ENCODE measurements at places on chromosomes 3 and 15.

DNA sequence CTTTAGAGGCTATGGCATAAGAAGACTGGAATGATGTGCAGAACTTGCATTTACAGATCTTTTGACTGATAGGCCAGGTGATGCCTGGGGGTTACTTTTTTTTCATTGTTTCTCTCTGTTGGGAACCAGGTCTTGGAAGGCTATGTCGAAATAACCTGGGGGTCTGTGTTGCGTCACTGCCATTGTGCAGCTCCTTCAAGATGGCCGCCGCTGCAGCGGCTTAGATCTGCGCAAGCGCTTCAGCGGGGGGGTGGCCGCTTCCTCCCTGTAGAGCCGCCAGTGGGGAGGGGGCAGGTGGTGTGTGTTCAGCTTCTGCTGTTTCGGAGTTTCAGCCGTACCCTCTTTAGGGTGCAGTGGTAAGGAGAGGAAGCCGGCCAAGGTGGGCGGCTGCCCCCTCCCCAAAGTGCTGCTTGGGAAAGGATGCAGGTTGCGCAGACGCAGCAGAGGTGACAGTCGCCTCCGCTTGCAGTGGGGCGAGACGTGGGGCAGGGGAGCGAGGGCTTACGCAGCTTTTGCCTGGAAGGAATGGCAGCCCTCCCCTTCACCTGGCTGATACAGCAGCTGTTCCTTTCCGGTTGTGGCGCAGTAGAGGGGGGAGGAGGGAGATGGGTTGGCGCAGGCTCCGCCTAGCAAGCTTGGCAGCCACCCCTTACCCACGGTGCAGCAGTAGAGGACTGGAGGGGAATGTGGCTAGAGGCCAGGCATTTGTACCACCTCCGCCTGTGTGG lies 1.5 kb downstream of the SNRPN start:
- peak; percentile 81 for DNase-seq

DNA sequence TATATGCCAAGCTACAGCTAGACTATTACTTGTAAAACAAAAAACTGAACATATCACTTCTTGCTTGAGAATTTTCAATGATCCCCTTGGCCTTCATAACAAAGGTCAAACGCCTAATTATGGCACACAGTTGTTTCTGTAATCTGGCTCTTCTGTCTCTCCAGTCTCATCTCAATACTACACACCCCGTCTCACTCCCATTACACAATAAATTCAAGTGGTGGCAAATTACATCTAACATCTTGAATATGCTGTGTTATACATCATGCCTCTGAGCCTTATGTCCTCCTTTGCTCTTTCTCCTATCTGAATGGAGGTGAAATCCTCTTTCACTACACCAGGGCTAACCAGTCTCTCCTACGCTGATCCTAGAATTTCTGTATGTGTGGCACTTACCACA lies 140.4 kb downstream of the TBL1XR1 start:
- no peak for DNase-seq

DNA sequence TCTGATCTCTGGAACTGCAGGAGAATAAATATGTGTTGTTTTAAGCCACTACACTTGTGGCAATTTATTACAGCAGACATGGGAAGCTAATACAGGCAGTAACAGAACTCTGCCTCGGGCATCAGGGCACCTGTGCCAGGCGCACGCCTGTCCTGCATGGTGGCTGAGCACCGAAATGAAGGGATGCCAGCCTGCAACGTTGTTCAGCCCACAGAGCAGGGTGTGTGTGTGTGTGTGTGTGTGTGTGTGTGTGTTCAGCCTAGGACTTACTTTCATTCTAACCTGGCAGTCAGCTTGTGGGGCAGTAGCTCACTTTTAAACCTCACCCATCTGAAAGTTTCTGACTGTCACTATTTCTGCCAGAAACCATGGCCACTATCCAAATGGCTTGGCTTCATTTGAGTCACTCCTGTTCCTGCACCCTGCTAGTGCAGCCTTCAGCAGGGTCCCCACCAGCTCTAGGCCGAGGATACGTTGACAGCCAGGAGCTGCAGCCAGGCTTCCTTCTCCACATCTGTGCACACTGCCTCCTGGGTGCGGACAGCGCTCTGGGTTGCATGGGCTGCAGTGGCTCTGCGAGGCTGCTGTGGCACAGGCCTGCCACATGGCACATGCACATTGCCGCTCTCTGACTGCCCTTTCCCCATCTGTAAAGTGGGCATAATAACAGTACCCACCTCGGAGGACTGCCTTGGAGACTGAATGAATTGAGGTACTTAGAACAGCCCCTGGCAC lies 4.5 kb downstream of the UROC1 start:
- no peak for DNase-seq

- no peak for DNase-seq
These were observed 4.1 kb downstream of the SETD2 start for GRCh38 chr3:47159820-47160219.

DNA sequence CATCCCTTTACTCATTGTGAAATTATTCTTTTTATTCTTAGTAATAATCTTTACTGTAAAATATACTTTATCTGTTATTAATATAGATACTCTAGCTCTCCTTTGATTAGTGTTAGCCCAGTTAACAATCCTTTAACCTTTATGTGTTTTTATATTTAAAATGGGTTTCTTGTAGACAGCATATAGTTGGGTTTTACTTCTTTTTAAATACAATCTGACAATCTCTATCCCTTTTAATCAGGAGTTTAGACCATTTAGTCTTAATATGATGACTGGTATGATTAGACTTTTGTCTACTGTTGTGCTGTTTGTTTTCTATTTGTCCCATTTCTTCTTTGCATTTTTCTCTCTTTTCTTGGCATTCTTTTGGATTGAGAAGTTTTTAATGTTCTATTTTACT lies 30.1 kb downstream of the GLCE start:
- DNase-seq: no peak

DNA sequence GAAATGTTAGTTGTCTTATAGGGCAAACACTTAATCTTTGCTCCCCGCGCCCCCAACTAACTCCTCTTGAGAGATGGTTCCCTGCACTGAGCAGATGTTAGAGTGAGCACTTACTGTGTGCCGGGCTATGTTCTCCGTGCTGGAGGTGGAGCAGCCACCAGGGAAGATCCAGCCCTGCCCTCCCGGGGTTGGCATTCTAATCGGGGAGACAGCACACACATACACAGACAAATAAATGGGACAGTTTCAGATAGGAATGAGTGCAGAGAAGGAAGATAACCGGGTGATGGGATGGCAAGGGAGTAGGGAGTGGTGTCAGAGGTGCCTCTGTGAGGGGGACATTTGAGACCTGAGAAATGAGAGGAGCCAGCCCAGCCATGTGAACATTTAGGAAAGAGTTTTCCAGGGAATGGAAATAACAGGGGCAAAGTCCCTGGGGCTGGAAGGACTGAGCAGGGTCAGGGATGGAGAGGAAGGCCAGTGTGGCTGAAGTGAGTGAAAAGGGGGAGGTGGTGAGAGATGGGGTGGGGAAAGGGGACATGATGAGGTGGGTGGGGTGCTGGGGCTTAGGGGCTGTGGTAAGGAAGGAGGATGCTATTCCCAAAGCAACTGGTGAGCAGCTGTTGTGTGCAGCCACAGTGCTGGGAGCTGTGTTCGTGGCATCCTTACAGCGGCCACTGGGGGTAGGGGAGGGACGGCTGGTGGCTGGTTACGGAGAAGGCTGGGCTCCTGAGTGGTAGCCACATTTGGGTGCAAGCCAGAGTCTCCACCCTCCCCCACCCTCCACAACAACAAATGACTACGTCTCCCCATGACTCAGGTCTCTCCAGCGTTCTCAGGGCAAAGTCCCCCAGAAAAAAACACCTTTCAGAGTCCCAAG lies 15.4 kb upstream of the FGD5 start:
- no peak for DNase-seq

DNA sequence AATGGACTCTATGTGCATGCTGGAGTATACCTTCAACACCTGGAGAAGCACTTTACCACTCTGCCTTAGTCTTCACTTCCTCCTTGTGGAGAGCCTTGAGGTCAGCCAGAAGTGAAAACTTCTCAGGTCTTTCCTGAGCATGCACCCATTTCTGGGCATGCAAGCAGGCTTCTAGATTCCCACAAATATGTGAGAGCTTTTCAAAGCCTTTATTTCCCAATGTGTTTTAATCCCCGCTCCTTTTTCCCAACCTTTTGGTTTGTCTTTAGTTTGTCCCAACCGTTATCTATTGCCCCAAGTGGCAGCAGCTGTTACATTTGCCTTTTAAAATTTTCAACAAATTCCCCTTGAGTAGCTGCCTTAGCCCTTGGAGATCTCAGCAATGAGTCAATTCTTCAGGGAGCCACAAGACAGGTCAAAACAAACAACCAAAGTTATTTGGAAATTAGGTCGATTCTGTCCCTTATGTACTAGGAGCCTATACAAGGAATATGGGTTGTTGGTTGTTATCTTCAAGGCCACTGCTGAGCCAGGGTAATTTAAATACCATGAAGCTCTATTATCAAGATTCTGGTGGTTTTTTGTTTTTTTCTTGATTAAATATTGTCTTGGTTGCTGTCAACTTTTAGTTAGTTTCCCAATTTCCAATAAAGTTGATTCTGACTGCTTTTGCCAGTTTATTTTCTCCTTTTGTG lies 44.4 kb downstream of the LSM3 start:
- DNase-seq: no peak

- no peak for DNase-seq
These were observed 6.7 kb downstream of the PAQR5 start for GRCh38 chr15:69305204-69305931.

DNA sequence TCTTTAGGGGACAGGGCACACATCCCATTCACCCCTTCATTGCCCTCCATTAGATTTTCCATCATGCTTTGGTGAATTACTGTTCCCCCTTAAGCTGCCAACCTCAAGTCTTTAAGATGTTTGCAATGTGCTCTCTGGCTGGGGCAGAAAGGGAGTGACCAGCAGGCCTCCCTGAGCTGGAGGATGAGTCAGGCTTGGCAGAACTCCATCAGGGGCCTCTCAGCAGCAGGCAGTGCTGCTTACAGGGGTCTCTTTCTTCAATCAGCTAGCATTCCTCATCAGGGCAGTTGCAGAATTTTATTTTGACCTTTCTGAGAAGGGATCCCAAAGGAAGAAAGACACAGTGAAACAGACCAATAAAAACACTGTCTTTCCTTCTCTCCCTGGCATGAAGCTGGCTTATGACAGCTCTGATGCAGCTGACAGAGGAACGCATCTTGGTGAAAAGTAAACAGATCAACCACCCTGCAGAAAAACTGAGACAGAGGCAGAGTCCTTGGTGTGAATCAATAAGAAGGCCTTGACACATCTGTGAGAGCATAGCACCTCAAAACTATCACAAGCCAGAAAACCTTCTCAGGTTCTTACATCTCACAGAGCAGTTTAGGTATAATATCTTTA lies 88.7 kb upstream of the MRPL3 start:
- DNase-seq: no peak

DNA sequence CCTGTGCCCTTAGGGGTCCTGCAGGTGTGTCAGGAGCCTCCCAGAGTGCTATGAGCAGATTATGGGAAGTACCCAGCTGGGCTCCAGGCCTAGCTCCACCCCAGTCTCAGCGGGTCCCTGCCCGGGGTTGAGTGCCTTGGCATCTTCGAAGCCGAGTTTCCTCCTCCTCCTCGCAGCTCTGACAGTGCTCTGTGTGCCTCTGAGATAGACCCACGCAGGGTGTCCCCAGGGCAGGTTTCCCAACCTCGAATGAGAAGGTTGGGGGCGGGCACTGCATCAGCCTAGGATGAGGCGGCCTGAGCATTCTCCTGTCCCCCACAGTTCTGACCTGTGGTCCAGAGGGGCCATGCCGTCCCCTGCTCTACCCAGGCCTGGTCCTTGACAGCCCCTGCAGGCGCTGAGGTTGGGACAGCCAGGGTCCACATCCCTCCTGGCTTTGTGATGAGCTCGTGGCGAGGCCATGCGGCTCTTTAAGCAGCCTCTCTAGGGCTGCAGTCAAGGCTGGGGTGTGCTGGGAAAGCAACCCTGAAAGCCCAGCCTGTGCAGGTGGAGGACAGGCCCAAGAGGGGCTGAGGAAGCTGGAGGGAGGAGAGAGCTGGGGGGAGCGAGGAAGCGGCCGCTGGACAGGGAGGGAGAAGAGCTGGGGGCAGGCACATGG lies 20.2 kb upstream of the SKOR1 start:
- no peak for DNase-seq

All from CD4-positive, alpha-beta T cell treated with Interleukin-12 subunit alpha and Interleukin-12 subunit beta, for 1 hour (primary cell).